Stromal cell of bone marrow (primary cell): ENCODE measurements at places on chromosomes 12 and 14.

GRCh38 chr12:16766736-16767135 is 160.8 kb upstream of the LMO3 start:
- no peak for DNase-seq

- DNase-seq, result no peak
Observed at GRCh38 chr12:15393995-15394394, 71.7 kb downstream of the PTPRO start.

GRCh38 chr12:109277899-109278762 is 31.0 kb downstream of the FOXN4 start:
- DNase-seq, result peak; percentile 3

- DNase-seq, result no peak
Observed at GRCh38 chr12:95548539-95549391, 2.5 kb downstream of the USP44 start.

- DNase-seq, result no peak
Observed at GRCh38 chr12:108320507-108321293, 18.4 kb downstream of the CMKLR1 start.

DNA sequence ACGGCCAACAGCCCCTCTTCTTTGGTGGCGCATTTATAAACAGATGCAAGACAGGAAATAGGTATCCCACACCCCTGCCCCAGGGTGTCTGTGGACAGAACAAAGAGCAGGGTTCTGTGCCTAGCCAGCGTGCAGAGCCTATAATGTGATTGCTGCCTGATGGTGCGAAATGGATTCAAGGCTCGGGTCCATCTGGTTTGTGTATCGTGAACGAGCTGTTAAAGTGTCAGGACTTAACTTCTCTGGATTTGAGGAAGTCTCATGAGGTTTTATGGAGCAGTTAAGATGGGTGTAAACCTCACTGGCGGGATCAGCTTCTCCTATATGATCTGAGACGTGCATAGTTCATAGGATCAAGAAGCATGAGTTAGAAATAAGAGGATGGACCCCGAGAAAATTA is 388.7 kb upstream of the TBX3 start:
- no peak for DNase-seq

GRCh38 chr14:22580625-22581024 is 8.4 kb downstream of the DAD1 start:
- no peak for DNase-seq

DNA sequence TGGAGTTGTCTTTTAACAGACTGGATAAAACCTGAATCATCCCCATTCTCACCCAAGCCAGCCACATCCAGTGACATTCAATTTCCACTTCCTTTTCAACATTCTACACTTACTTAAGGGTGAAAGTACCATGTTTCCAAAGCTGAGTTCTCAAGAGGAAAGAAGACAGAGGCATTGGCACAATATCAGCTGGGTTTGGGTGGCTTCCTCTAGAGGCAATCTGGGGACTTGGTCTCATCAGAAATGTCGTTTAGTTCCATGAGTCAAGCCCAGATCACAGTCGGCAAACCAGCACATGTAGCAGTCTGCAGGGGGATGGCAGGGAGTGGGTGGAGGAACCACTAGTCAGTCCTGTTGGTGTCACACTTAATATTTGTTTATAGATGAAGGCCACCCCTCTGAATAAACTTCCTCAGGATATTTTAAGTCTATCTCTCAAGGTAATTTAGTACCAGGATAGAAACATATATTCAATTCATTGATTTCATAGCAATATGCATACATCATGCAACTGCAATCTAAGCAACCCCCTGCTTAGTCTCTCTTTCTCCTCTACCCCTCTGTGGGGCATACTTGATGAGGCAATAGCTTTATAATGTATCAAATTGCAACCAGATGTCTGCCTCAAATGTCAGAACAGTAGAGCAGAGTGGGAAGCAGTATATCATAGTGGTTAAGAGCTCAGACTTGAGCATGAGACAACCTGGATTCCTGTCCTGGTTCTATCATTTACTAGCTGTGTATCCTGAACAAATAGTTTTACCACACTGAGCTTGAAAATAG is 3.0 kb downstream of the SRRM4 start:
- DNase-seq, result no peak

DNA sequence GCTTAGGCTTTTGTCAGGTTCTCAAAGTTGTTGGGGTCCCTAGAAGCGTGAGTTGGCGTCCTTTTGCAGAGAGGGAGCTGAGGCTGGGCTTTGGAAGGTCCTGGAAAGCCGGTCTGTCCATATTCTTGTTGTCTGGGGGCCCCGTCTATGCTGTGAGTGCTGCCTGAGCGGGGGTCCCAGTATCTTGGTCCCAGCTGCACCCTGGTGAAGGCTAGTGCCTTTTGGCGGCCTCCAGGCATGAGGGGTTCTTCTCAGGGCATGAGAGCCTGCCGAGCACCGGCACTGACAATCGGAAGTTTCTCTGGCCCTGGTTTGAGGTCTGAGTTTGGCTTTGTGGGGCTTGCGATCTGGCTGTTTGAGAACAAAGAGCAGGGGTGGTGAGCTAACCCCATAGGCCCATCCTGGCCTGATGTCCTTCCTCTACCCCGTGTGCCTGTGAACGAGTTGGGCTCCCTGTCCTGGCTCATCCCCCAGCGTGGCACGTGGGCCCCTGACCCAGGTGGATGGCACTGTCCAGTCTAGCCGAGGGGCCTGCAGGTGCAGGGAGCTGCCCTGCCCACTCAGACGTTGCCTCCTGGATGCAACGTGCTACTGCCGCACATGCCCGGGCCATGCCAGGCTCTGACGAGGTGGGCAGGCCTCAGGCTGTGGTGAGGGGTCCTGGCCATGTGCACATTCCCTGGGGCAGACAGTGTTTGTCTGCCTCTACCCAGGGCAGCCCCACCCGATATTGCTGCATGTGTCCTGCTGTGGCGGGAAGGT is 3.9 kb downstream of the CEP170B start:
- no peak for DNase-seq
